Breast epithelium (tissue), 4 donors: ENCODE measurements at places on chromosomes 7 and 10.

GRCh38 chr10:55374060-55374459 is 573.0 kb upstream of the PCDH15 start:
- DNase-seq, result no peak

DNA sequence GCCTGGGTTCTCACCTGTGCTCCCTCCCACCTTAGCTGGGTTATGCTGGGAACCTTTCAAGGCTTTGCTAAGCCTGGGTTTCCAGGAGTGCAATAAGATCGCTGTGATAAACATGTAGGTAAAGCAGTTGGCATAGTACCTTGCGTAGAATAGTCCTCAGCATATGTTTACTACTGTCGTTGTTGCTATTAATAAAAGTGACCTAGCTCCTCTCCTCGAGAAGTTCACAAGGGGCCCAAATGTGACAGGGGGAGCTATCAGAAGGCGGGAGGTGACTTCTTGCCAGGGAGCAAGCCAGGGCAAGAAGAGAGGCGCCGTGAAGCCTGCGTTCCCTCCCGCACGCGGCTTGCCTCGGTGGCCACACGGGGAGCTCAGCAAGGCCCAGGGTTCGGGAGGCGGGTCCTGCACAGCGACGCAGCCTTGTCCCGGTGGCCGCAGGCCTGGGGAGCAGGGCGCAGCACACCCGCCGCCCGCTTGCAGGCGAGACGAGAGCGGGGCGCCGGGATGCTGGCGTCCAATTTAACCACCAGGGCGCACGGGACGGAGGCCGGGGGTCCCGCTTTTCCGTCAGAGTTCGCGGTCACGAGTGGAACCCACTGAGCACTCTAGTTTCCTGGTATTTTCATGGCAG is 106.2 kb downstream of the SNX10 start:
- no peak for DNase-seq

GRCh38 chr7:123624527-123625183 is 23.0 kb downstream of the ASB15 start:
- no peak for DNase-seq

GRCh38 chr10:110355922-110356627 is 51.4 kb upstream of the SMNDC1 start:
- DNase-seq, result no peak

GRCh38 chr7:39609113-39609934 is 14.0 kb upstream of the RALA start:
- no peak for DNase-seq

DNA sequence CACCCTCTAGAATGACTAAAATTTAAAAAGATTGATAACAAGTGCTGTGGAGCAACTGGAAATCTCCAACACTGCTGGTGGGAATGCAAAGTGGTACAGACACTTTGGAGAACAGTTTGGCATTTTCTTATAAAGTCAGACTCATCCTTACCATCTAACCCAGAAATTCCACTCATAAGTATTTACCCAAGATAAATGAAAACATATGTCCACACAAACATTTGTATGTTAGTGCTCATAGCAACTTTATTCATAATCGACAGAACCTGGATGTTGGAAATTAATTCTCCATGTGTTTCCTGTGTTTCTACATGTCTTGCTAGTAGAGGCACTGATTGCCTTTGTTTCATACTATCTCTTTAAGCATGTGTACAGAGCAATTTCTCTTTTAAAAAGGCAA is 282.4 kb downstream of the AHR start:
- DNase-seq, result no peak

DNA sequence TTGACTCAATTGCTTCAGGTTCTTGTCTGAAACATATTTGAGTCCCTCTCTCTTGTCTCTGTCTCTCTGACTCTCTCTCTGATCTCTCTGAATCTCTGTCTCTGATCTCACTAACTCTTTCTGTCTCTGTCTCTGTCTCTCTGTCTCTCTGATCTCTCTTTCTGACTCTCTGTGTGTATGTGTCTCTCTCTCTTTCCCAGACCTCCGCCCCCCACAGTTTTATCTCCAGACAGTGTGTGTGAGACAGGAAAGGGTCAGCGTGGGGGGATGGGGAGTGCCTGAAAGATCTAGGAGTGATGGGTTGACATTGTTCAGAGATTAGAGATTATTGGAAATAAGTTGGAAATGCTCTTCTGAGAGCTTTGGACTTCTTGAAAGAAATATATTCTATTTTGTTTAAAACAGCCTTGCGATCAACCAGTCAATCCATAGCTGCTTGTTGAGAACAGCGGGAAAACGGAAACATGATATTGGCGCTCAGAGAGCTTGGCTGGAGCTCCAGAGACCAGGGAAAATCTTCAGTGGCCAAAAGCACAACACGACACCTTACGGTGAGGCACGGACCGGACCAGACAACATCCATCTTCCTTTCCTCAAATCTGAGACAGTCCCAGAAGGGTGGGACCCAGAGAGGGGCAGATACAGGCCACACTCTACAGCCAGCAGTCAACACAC is 35.5 kb downstream of the CALML3 start:
- no peak for DNase-seq

DNA sequence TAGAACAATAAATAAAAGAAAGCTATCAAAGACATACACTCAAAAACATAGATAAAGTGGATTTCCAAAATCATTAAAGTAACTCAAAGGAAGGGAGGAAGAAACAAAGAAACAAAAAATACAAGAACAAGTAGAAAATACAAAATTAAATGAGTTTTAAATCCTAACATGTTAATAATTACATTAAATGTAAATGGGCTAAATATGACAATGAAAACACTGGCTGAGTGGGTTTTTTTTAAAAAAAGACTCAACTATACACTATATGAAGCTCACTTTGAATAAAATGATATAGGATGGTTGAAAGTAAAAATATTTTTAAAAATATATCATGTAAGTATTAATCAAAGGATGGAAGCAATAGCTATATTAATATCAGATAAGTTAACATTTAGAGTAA is 371.4 kb downstream of the PTPRN2 start:
- DNase-seq, result no peak

- DNase-seq, result no peak
Observed at GRCh38 chr7:91671245-91671644, 209.3 kb downstream of the MTERF1 start.

GRCh38 chr7:138752518-138753149 is 45.2 kb upstream of the TMEM213 start:
- peak; percentile 80 for DNase-seq

GRCh38 chr7:155793720-155794119 is 18.5 kb downstream of the SHH start:
- no peak for DNase-seq

DNA sequence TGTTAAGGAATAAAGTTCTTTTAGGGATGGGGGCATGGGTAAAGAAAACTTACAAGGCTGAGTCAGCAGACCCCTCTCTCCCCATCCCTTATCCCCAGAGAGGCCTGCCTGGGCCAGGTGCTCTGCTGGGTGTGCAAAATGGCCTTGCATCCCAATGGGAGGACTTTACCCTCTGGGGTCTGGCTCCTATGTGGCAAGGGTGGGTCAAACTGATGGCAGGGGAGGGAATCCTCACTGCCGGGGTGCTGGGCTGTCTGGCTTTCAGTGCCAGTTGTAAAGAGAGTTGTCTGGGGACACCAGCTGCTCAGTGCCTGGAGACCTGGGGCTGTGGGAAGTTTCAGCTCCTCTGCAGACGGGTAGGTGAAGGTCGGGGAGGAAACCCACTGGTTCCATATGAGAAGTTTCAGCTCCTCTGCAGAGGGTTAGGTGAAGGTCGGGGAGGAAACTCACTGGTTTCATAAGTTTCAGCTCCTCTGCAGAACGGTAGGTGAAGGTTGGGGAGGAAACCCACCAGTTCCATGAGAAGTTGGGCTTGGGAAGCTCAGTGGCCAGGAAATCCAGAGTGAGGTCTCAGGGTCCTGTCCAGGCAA is 127.2 kb upstream of the PODXL start:
- no peak for DNase-seq

DNA sequence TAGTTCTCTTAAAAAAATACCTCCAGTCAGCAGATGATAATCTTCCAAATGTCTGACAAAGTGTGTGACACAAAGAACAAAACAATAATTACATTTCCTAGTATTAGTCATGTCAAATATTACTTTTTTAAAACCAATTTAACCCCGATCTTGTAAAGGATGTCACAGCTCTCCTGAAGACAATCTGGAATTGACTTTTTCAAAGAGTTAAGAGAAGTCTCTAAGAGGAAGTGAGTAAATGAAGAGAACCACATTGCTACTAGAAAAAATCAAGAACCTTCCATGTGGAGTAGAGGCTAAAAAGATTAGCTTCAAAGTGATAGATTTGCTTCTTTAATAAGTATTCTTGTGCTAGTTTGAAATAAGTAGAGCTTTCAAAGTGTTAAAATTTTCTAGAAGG is 218.2 kb upstream of the IMMP2L start:
- DNase-seq, result no peak

DNA sequence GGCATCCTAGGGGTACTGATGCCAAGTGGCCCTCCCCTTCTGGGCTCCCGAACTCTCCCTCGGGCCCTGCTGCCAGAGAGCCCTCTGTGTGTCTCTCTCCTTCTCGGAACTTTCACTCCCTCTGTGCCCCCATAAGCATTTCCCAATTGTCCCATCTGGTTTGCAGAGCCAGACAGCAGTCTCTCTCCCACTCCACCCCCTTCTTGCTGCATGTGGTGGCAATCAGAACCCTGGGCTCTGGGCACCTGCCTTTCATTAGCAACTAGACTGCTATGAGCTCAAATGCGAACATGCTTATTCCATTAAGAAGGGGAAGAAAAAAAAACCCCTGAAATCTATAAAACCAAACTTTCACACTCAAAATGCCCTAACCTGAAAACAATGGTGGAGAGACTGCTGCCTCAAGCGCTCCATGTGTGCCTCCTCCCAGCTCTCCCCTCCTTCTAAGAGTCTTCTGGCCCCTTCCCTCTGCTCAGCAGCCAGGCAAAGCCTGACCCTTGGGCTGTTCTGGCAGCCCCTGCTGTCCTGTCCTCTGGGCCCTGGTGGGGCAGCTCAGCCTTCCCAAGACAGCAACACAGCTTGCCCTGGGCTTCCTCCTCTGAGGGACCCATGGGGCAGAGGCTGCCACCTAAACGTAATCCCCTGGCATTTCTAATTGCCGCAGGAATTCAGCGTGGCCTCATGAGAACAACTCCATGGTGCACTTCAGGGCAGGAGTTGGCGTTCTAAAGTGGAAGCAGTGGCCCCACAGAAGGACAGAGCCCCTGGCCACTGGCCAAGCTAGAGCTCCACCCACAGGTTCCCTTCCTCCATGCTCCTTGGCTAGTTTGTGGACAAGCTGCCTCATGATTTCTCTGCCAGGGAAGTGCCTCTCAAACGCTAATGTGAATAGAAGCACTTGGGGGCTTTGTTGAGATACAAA is 415.4 kb downstream of the PLXNA4 start:
- DNase-seq, result no peak

- DNase-seq, result no peak
Observed at GRCh38 chr10:86189891-86190290, 176.7 kb downstream of the GRID1 start.

GRCh38 chr7:129069021-129069420 is 14.1 kb upstream of the TNPO3 start:
- no peak for DNase-seq

- DNase-seq, result no peak
Observed at GRCh38 chr7:144653449-144653848, 182.4 kb downstream of the TPK1 start.

GRCh38 chr7:57071-57470 is 135.3 kb upstream of the FAM20C start:
- no peak for DNase-seq

DNA sequence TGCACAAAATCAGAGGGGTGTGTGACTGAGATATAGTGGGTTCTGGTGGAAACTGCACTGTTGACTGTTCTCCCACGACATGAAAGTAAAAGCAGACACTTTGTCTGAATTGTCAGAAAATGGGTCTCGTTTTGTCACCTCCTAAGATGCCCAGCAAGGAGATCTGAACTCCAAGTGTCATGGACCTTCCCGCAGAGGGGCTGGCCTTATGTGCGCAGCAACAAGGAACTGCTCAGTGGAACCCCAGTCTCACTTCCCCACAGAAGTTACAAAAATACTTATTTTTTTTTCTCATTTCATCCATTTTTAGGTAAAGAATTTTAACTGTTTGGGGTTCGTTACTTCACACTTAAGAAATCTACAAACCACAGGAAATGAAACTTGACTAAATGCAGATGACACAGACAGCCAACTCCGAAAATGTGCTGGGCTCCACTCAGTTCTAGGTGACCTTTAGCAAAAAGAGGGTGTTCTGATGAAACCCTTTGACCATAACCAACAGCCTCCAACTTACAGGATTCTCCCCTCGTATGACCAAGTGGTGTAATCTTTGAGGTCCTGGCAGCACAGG is 115.0 kb downstream of the FAM107B start:
- no peak for DNase-seq

GRCh38 chr10:92851003-92851402 is 2.7 kb downstream of the EXOC6 start:
- DNase-seq, result no peak

DNA sequence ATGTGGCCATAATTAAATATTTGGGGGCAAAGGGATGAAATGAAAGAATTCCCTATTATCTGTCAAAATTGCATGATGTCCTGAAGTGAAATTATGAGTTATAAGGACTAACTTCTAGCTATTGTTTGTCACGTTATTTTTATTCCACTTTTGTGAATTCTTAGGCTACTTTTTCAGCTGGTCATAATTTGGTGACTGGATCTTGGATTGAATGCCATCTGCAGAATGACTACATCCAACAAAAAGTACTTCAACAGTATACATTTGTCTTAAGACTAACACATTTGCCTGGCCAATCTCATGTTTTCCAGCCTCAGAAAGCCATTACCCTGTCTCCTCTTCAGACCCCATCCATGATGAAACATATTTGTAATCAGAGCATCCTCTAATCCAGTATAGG is 48.1 kb upstream of the WNT16 start:
- no peak for DNase-seq

DNA sequence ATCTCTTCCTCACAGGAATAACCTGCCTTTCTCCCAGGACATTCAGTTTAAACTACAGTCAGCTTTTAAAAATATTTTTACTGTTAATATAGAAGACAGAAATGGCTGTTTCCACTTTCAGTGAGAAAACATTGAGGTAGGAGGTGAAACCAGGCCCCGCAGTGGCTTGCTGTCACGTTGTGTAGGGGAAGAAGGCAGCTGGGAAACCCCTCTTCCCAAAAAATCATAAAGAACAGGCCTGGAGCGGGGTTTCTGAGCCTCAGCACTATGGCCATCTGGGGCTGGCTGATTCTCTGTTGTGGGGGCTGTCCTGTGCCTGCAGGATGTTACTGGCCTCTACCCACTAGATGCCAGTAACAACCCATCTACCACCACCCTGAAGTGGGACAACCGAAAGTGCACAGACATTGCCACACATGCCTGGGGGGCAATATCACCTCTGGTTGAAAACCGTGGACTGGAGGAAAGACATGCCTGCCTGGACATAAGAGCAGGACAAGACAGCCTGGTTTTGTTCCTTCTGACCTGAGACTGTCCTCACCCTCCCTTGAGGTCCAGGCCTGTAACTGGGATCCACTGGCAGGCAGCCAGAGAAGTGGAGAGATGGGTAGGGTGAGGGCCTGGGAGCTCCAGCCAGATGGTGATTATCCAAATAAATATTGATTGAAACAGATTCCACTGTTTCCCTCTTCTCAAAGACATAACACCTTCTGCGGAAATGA is 43.9 kb downstream of the KCNH2 start:
- DNase-seq, result no peak

- DNase-seq, result no peak
Observed at GRCh38 chr7:19009241-19009935, 108.0 kb downstream of the TWIST1 start.
